ENCODE measurements at places on chromosomes 2 and 18.
A peak's percentile ranks its signal among the peaks of the same experiment; 100 is the strongest.

- no peak for DNase-seq
Observed at GRCh38 chr18:54720620-54721019, 107.7 kb upstream of the RAB27B start.

- DNase-seq: no peak
Observed at GRCh38 chr18:12000072-12000659, 18.9 kb downstream of the IMPA2 start.

- no peak for DNase-seq
Observed at GRCh38 chr2:152710713-152711112, 6.5 kb downstream of the PRPF40A start.

DNA sequence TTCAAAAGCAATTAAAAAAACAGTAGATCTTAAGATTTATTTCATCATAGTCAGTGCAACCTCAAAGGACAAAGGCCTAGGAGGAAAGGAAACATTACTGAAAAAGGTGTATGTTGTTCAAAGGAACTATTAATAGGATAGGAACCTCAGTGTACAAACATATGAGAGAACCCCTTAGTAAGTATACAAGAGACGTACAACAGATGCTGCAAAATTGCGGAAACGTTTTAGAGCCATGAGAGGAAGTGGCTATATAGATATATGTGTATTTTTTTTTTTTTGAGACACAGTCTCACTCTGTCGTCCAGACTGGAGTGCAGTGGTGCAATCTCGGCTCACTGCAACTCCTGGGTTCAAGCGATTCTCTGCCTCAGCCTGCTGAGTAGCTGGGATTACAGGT, 22.2 kb downstream of the PIK3C3 start:
- DNase-seq: no peak

- no peak for DNase-seq
Observed at GRCh38 chr2:65319072-65319673, 91.5 kb downstream of the ACTR2 start.

- no peak for DNase-seq
Observed at GRCh38 chr2:1945819-1946218, 201.5 kb upstream of the PXDN start.

GRCh38 chr2:210792000-210792399, 235.6 kb downstream of the CPS1 start:
- no peak for DNase-seq

DNA sequence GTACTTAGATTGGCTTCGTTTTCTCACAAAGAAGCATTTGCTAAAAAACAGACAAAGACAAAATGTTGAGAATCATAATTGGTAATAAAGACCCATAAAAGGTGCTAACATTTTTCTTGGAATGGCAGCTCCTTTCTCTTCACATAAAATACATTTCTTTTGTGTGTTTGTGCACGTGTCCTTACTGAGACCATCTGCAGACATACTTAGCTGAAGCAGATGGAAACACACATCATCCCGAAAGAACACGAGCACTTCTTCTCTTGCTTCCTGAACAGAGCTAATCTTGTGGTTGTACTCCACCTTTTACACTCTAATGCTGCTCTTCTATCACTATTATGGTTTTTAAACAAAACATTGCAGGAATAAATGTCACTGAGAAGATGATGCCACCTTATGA, 142.5 kb downstream of the SPHKAP start:
- DNase-seq: no peak

- no peak for DNase-seq
Observed at GRCh38 chr18:13811993-13812392, 12.0 kb upstream of the MC5R start.

- no peak for DNase-seq
Observed at GRCh38 chr2:138752197-138752956, 27.8 kb downstream of the NXPH2 start.

DNA sequence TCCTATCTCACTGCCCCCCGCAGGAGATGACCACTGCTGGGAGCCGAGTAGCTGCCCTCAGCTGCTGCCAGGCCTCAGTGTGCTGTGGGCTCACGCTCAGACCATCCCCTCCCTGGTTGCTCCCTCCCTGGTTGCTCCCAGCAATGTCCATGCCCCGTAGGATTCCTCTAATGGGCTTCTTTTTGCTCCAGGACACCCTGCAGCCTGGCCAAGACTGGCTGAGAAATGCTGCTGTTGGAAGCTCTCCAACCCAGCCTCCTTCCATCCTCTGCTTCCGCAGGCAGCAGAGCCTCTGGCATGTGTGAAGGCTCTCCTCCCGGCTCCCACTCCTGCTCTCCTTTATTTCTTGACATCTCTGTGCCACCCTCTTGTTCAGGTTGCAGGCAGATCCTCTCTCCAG, 48.6 kb downstream of the SOX11 start:
- no peak for DNase-seq

DNA sequence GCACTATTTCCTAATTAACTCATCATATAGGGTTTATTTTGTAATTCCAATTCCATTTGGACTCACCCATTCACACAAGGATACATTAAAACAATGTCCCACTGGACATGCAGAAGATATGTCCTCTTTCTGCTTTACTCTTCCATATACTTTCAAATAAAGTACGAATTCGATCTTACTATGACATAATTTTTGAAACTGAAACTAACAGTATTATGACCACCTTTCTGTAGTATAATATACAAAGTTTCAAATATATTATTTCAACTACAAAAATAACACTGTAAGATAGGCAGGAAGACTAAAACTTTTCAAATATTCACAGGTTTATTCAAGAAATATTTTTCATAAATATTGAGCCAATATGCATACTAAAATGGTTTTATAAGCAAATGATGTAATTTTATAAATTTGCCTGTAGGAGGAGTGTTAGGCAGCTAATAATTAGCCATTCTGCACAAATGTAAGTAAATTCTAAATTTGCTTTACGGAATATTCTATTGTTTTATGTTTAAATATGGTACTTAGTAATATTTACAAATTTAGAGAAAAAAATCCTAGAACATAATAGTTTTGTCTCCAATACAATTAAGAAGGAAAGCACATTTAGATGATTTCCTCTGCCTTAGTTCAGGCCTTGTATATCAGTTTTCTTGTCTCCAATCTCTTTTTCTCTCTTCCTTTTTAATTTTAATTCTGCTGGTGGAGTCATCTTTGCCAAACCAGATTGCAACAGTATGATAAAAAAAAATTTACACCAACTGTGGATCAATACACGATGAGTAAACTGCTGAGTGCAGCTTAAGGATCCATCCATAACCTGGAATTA, 85.9 kb downstream of the CERKL start:
- DNase-seq: no peak

- peak; percentile 33 for DNase-seq
Observed at GRCh38 chr2:45119038-45119437, 109.8 kb upstream of the SIX2 start.

DNA sequence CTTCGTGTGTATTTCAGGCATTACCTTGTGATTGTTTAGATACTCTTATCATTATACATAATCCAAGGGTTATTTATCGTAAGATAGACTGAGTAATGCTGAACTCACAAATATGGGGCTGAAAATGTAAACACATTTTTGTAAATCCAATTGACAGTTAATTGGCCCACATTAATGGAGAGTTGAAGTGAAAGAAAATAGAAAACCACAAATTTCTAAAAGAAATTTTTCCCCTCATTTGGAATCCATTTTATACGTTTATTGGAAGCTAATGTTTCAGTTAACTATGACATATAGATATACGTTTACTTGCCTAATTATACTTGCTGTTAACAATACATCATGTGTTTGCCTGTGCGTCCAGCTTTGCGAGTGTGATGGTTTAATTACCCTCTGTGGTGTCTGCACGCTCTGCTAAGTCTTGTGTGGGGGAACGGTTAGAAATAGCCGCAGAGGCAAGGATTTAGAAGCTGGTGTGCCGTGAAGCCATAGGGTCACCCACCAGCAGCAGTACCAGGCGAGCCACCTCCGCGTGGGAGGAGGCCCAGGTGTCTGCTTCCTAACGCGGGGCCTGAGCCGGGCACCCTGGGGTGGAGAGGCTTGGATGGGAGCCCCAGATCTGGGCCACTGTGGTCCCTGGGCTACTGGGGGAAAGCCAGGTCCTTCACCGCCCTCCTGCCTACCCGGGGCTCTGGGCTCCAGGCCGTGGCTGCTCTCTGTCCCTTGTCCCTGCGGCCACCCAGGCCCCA, 38.0 kb downstream of the TSHZ1 start:
- no peak for DNase-seq

DNA sequence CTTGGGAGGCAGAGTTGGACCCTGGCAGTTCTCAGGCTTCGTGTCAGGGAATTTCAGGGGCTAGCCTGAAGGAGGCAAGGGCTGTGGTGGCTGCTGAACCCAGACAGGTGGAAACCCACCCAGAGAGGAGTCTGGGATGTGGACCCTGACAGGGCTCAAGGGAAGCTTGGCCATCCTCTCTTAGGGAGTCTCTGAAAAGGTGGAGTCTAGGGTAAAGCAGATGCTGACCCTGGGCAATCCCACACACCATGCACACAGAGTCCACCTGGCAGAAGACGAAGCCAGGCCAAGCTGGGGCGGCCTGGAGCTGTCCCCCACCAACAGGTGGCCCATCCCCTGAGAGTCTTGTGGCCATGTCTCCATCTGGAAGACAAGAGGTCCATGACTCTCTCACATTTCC, 41.2 kb upstream of the TEX51 start:
- no peak for DNase-seq

DNA sequence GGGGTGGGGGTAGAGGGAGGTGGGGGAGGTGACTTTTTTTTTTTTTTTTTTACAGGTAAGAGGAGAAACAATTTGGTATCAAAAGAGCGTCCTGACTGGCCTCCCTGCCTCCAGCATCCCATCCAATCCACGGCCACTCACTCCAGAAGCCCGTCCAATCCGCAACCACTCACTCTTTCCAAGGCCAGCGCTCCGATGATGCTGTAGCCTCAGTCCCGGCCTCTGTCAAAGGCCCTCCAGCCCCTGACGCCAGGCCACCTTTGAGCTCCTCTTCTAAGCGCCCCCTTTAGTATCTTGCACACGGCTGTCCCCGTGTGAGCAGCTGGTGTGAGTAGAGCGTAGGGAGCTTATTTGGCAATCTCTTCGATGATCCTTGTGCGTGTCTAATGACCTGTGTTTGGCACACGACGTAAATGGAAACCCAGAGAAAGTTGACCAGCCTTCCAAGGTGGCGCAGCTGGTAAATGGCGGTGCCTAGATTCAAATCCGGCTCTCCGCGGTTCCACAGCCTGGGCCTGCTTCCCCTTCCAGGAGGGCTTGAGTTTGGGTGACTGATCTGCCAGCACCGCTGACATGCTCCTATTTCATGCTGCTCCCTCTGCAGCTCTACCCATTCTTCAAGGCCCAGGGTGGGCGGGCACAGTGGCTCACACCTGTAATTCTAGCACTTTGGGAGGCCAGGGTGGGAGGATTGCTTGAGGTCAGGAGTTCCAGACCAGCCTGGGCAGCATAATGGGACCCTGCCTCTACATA, 23.8 kb upstream of the PXDN start:
- DNase-seq: no peak

GRCh38 chr2:202405798-202406197, 29.7 kb downstream of the BMPR2 start:
- no peak for DNase-seq

GRCh38 chr2:106830191-106830590, 55.8 kb downstream of the ST6GAL2 start:
- no peak for DNase-seq

DNA sequence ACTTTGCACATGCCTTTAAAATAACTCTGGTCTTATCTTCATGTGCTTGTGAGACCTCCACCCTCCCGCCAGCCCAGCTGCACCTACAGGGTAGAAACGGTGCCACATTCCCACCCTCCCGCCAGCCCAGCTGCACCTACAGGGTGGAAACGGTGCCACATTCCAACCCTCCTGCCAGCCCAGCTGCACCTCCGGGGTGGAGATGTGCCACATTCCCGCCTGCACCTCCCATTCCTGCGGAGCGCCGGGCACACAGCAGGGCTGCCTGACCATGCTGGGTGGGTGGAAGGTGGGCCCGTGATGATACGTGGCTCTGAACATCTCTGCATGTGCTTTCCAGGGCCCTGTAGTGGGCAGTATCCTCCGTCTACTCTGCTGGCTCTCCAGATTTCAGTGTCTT, 243.7 kb upstream of the PXDN start:
- DNase-seq: no peak

DNA sequence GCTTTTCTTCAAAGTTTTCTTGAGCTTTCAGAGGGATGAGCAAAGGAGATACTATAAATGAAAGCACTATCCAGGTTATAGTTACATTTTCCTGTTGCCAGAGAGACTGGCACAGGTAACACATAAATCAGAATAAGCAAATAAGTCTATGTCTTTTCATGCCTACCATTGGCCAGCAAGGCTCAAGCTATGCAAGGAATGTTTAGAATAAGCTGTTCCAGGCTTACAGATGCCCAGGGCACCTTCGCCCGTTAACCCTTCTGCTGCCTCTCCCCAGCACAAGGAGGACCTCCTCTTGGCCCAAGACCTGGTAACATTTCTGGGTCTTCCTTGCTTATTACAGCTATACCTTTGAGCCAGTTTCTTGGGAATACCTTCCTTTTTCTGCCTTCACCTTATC, 233.7 kb upstream of the MEIS1 start:
- no peak for DNase-seq

GRCh38 chr2:137675584-137676327, 288.5 kb upstream of the HNMT start:
- DNase-seq: no peak

DNA sequence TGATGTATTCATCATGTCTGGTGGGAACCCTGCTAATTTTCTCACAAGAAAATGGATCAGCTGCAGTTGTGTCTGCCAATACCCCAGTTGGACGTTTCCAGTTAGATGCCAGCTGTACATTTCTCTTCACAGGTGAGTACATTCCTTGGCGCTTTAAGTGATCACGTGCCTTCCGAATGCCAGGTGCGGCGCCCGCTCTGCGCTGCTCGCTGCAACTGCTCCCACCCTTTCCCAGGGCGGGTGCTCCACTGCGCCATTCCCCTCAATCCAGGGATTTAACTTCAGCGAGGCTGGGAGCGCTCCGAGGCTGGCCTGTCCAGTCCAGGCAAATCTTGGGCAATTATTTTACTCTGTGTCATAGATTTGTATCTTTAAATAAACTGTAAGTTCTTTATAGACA, 225.0 kb upstream of the RAB6C start:
- no peak for DNase-seq

DNA sequence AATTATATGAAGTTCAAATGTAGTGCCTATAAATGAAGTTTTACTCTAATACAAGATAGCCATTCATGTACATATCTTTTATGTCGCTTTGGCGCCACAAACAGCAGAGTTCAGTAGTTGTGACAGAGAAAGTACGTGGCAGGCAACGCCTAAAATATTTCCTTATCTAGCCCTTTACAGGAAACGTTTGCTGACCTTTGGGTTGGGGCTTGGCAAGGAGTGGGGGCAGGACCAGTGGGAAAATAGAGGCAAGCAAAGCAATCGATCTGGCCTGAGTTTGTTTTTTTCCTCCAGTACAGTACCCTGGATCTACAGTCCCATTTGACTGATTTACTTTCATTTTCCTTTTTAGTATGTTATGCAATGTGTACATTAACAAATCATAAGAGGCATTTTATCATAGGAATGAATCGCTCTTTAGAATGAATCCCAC, 13.1 kb downstream of the CCDC68 start:
- DNase-seq: no peak

- DNase-seq: no peak
Observed at GRCh38 chr2:239905306-239905705, 119.8 kb downstream of the NDUFA10 start.

- DNase-seq: no peak
Observed at GRCh38 chr2:120522151-120522751, 176.3 kb downstream of the INHBB start.

- no peak for DNase-seq
Observed at GRCh38 chr2:21657445-21657844, 533.7 kb downstream of the TDRD15 start.

Measured in skeletal muscle cell (primary cell).